ENCODE measurements at places on chromosomes 13 and 19.

DNA sequence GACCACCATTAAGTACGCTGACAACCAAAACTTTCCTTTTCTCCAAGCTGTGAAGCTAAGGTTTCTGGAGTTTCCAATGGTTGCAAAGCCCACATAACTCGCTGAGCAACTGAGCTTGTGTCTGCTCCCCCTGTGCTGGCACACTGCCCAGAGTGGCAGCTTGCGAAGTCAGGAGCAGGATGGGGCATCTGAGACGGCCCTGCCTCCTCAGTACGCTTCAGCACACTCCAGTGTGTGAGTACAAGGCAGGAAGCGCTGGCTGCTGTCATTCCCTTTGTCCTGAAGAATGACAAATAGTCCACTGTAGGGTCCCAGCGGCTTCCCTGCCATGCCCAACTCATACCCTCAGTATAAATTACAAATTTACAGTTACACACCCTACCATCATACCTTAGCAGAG, 51.5 kb downstream of the SKA3 start:
- DNase-seq, result peak; percentile 40

GRCh38 chr13:75830842-75831241, 194.7 kb downstream of the LMO7 start:
- no peak for DNase-seq

- DNase-seq, result no peak
These were observed 51.3 kb downstream of the COL4A2 start for GRCh38 chr13:110358381-110358780.

GRCh38 chr13:33479105-33479504, 193.6 kb upstream of the STARD13 start:
- DNase-seq, result no peak

DNA sequence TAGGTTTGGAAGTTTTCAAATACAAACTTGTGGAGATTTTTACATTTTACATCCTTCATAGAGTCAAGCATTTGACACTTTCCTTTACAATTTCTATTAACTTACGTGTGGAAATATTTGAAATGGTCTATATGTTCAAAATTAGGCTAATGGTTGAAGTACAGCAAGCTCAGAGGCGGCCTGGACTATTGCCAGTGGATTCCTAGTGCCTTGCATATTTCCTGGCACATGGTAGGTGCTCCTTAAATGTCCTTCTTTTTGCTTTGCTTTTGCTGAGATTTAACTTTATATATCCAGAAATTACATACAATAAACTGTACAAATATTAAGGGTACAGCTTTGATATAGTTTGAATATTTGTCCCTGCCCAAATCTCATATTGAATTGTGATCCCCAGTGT, 93.9 kb downstream of the UBL3 start:
- no peak for DNase-seq

DNA sequence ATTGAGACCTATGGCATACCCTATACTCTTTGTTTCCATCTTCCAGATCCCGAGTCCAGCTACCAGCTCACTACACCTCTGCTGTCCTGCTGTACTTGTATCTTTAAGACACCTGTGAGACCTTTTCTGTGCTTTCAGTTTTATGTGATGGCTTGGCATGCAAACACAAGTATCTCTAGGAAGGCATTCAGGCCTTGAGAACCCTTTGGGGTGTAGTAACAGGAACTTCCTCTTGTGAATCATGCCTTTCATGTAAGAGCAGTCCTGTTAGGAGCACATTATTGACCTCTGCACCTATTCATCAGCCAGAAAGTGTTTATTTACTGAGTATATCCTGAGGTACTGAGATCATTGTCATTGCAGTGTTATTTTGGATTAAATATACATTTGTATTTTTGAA, 87.0 kb upstream of the HTR2A start:
- DNase-seq, result no peak

- DNase-seq, result no peak
These were observed 67.7 kb downstream of the TBC1D4 start for GRCh38 chr13:75414036-75414827.

DNA sequence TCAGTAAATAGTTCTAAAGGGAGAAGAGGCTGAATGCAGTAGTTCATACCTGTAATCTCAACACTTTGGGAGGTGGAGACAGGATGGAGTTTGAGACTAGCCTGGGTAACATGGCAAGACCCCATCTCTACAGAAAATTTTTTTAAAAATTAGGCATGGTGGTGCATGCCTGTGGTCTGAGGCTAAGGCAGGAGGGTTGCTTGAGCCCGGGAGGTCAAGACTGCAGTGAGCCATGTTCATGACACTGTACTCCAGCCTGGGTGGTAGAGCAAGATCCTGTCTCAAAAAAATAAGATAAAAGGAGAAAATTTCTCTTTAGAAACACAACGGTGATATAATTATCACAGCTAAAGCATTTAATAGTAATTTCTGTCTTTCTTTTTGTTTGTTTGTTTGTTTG, 57.1 kb downstream of the SIPA1L3 start:
- no peak for DNase-seq

DNA sequence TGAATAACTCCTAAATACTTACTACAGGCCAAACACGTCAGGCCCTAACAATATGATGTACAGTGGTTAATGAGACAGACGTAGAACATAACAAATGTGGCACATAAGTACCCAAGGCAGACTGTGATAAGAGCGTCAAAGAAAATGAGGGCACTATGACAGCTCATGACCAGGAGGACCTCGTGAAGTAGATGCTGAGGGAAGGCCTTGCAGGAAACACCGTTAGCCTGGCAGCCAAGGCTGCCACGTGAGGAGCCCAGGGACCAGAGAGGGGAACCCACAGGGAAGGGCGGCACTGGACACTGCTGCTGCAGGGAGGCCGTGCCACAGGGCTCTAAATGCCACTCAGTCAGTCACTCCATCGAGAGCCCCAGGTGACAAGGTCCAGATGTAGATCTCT, 5.7 kb downstream of the TUBGCP3 start:
- no peak for DNase-seq

GRCh38 chr19:40216013-40216776, 2.0 kb downstream of the TTC9B start:
- no peak for DNase-seq

- DNase-seq, result no peak
These were observed 6.3 kb upstream of the RAX2 start for GRCh38 chr19:3778104-3778867.

DNA sequence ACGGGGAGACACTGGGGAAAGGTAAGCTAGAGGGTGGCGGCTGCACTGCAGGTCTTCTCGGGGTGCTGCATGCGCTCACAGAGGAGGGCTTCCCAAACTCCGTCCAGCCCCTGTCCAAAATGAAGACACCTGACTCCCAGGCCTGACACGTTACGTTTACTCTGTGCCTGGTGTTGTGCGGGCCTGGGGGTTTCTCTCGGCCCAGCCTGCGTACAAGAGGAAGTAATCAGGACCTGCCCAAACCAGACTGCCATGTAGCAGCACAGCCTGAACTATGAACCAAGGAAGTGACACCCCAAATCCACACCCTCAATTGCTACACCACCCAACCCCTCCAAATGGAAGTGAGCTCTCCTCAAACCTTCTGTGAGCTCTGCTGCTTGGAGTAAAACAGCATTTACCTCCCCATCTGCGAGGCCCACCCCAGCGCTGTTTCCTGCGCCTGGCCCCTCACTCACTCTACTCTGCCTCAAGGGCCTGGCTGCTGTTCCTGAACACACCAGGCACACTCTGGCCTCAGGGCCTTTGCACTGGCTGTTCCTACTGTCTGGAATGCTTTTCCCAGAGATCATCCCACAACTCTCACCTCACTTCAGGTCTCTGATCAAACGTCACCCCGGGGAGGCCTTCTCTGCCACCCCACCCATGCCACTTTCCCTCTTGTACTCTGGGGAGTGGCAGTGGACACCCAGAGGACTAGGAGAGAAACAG, 3.0 kb downstream of the HSPBP1 start:
- DNase-seq, result no peak

DNA sequence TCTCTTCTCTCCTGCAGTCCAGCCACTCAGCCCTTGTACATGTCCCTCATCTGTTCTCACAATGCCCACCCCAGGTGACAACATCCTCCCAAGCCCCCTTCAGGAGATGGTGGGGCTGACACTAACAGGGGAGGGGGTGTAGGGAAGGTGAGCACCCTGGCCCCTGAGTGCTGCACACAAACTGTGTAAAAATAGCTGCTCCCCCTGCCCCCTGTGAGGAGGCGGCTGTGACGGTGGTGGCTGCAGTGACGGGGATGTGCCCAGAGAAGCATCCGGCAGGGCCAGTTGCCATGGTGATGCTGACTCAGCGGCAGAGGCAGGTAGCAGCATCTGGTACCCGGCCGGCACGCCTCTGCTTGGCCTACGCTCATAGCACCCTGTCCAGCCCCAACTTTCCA, 13.0 kb upstream of the JUND start:
- no peak for DNase-seq

GRCh38 chr13:106350208-106350607, 185.3 kb downstream of the EFNB2 start:
- no peak for DNase-seq

GRCh38 chr13:72166102-72166650, 299.2 kb upstream of the DACH1 start:
- DNase-seq, result no peak

- no peak for DNase-seq
These were observed 238.0 kb downstream of the POSTN start for GRCh38 chr13:37360556-37360955.

DNA sequence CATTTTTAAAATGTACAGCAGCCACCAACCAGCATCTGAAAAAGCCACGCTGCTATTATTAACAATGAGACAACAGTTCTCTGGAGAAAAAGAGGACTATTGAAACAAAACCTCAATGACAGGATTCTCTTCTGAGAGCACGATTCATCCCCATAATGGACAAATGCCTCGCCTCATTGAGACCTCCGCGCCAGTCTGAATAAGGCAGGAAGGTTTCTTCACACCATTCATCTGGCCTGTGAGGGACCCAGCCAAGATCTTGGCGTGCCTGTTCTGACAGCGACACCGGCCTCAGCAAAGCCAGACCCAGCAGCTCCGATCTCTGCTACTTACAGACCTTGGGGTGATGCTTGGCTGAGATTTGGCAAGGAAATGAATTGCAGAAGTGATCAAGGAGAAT, 14.8 kb downstream of the SMIM7 start:
- no peak for DNase-seq

DNA sequence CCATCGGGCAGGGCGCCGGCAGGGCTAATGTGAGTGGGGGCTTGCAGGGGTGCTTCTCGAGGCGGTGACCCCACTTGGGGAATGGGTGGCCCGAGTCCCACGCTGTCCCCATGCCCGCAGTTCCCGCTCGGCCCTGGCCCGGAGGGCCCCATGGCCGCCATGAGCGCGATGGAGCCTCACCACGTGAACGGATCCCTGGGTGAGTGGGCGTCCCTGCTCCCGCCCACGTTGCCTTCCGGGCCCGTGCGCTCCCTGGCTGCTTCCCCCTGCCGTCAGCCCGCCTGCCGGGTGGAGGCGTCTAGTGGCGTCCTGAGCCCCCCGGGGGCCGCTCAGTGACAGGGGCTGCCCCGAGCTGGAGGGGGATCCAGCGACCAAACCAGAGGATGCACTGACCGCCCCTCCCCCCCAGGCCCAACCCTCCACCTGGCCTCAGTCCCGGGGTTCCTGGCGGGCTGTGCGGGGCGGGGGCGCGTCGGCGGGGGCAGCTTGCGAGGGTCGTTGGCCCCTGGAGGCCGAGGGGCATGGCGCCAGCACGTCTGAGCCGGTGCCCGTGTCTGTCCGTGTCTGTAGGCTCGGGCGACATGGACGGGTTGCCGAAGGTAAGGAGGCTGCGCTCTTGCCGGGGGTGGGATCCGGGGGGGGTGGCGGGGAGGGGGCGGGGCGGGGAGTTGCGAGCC, 4.8 kb downstream of the ISYNA1 start:
- no peak for DNase-seq

DNA sequence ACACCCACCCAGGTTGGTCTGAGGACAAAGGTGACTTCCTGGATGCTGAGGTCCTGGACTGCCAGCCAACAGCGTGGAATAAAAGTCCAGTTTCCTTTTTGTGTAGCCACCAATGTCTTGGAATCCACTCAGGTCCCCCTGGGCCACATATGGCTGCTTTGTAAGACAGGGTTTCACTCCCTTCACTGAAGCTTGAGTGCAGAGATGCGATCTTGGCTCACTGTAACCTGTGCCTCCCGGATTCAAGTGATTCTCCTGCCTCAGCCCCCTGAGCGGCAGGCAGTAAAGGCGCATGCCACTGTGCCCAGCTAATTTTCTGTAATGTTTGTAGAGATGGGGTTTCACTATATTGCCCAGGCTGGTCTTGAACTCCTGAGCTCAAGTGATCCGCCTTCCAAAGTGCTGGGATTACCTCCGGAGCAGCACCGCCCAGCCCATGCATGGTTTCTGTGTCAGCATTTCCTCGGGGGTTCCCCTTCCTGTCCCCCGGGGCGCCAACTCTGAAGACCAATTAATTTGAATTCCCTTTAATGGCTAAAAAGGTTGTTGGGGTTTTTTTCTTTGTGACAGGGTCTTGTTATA, 17.5 kb downstream of the KANK2 start:
- no peak for DNase-seq

GRCh38 chr13:99469041-99469440, 32.2 kb upstream of the TM9SF2 start:
- no peak for DNase-seq

DNA sequence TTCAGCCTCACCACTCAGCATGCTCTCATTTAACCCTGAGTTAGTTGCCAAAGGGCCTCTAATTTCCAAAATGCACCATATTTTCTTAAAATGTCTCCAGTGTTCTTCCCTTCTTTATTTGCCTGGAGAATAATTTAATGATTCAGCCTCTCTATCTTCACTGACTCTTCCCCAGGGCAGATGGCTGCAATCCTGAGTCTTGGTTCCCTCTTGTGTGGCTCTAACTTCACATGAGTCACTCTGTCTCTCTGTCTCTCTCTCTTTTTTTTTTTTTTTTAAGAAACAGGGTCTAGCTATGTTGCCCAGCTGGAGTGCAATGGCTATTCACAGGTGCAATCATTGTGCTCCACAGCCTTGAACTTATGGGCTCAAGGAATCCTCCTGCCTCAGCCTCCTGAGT, 251.4 kb downstream of the VWA8 start:
- no peak for DNase-seq

- no peak for DNase-seq
These were observed 34.7 kb upstream of the UBAC2 start for GRCh38 chr13:99165753-99166587.

DNA sequence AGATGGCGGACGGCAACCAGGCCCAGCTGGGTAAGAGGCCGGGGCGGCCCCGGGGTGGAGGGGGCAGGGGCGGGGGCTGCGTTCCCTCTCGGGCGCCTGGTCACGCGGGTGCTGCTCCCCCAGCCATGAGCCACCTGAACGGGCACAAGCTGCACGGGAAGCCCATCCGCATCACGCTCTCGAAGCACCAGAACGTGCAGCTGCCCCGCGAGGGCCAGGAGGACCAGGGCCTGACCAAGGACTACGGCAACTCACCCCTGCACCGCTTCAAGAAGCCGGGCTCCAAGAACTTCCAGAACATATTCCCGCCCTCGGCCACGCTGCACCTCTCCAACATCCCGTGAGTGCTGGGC, 11.1 kb downstream of the PTBP1 start:
- DNase-seq, result no peak

DNA sequence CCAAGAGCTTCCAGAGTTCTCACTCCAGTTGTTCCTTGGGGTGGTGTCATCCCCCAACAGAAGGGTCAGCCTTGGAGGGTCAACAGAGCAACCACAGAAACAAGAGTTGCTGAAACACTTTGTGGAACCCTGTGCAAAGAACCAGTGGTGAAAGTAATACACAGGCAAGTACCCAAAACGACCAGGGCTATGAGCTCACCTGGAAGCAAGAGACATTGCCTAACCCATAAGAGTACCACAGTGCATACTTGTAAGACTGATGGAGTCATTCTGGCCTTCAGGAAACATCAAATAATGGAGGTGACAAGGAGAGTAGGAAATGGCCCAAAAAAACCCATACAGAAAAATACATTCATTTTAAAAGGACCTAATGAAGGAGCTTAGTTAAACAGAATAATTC, 184.3 kb upstream of the TSC22D1 start:
- no peak for DNase-seq

Measured in KBM-7 (cell line).